GM12891 (cell line): ENCODE measurements at places on chromosomes 7 and 10.

DNA sequence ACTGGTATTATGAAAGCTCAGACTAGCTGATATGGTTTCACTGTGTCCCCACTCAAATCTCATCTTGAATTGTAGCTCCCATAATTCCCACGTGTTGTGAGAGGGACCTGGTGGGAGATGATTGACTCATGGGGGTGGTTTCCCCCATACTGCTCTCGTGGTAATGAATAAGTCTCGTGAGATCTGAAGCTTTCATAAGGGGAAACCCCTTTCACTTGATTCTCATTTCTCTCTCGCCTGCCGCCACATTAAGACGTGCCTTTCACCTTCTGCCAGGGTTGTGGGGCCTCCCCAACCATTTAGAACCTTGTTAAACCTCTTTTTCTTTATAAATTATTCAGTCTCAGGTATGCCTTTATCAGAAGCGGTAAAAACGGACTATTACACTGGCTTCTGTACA lies 40.3 kb downstream of the COL13A1 start:
- no peak for DNase-seq

- no peak for DNase-seq
Observed at GRCh38 chr10:114499630-114500190, 95.4 kb upstream of the AFAP1L2 start.

- no peak for DNase-seq
Observed at GRCh38 chr7:139725077-139725476, 52.7 kb downstream of the HIPK2 start.

- no peak for DNase-seq
Observed at GRCh38 chr10:63414481-63415260, 51.1 kb downstream of the JMJD1C start.

DNA sequence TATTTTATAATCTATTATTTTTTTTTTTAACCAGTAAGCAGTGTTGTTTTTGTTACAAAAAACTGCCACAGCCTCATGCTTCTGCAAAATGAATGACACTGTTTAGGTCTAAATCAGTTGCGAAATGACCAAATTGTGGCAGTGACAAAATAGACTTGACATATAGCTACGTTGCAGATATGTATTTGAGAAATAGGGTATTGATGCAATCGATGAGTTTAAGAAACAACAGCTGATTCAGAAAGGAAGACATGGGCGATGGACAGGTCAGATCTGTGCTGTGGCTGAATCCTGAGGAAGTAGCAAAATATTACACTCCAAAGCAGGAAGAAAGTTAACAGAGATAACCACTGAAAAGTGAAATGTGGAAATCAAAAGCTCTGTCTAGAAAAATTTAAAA lies 89.0 kb upstream of the STEAP4 start:
- DNase-seq = no peak

GRCh38 chr10:130053561-130053960 lies 57.1 kb downstream of the C10orf143 start:
- no peak for DNase-seq

DNA sequence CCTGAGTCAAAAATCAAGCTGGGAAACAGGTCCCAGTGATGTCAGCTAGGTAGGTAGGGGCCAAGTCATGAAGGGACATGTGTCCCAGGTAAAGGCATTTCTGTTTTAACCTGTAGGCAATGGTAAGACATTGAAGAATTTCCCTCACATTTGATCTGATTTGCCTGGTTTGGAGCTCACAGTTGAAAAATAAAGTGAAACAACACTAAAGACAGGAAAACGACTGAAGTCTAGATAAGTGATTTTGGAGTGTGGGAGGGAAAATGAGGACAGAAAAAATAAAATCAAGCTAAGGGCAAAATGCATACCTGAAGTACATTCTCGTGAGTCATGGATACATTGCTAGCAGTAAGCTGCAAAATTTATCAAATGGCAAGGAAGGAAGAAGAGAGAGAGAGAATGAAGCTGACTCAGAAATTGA lies 169.9 kb downstream of the SKIDA1 start:
- no peak for DNase-seq

DNA sequence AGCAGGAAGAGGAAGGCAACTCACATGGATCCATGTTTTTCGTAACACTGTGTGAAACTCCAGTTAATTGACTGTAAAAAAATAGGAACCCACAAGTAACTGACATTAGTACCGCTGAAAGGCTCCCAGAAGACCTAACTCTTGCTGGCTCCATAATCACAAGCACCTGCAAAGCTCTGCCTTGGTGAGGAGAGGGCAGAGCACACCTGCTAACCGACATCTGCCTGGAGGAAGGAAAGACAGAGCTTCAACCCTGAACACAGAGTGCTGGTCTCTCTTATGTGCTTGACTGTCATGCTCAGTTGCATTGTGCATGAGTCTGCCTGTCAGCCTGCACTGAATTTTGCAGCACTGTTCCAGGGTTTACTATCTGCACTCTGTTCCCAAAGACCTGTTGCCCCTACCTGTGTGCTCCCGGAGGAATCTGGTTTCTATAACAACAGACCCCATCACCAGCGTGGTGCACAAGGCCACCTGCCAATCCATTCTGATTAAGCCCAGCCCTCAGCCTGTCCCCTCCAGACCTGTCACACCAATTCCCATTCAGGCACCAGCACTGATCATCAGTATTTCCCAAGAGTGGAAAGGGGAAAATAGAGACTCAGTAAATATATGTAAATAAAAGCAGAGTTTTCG lies 63.1 kb upstream of the ANKRD1 start:
- DNase-seq = no peak

GRCh38 chr7:155644971-155645509 lies 579 bp downstream of the RBM33 start:
- DNase-seq = no peak

- DNase-seq = no peak
Observed at GRCh38 chr10:92737484-92737883, 47.7 kb downstream of the HHEX start.

DNA sequence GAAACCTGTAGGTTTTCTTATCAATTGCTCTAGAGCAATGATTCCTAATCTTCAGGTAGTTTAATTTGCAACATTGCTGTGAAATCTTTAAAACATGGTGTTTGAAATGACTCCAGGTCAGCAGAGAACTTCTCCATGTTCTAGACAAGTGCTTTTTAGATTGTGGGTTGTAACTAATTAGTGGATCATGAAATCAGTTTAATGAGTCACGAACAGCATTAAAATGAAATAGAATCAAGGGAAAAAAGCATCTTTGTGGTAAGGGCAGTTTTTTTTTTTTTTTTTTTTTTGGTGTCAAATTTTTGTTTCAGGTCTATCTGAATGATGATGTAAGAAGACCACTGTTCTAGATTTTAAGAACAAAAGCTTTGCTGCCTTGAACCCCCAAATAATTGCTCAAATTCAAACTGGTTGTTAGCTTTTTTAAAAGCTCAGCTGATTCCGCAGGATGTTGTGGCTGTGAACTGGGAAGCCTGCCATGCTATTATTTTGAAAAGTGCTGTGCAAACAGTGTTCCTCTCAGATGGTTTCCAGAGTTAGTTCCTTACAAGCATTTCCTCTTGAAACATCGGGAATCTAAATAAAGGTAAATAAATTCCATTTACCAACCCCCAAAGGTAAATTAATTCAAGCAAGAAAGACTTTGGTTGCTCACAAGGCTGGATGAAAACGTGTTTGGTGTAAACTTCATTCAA lies 13.1 kb upstream of the PDK4 start:
- DNase-seq = no peak

- no peak for DNase-seq
Observed at GRCh38 chr10:95411635-95412034, 120.8 kb upstream of the PDLIM1 start.

DNA sequence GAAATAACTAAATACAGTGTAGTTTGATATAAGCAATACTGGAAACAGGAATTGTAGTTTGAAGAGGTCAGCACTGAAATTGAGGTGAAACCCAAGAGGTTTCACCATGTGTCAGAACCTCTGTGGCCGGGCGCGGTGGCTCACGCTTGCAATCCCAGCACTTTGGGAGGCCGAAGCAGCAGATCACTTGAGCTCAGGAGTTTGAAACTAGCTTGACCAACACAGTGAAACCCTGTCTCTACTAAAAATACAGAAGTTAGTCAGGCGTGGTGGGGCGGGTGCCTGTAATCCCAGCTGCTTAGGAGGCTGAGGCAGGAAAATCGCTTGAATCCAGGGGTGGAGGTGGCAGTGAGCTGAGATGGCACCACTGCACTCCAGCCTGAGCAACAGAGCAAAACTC lies 13.7 kb downstream of the AHCYL2 start:
- no peak for DNase-seq

DNA sequence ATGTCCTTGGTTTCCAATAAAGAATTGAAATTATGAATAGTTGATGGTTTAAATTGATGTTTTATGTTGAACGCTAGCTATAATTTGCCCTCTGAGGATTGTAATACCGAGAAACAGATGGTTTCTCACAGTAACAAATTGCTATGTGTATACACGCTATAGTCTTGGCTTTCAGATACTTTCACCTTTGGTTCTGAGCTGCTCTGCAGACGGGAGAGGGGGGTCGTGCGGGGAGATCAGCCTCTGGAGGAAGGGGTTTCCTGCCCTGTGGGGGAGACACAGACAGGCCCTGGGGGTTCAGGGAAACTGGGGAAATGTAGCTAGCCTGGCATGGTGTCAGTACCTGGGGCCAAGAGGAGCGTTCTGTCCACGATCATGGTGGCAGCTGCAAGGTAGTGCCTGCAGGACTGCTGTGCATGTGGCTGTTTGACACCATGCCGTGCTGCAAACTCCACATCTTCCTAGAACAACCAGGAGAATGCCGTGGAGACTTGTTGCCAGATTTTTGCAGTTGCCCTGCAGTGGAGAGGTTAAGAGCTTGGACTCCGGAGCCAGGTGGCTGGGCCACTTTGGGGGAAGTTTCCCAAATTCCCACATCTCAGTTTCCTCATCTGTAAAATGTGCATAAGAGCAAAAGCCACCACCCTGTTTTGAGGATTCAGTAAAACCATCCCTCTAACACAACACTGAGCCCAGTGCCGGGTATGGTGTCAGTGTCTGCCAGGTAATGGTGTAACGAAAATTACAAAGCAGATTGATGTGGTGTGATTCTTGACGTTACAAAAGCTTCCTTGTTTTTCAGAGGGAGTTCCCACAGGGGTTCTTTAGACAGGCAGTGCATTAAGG lies 167.9 kb downstream of the CUX1 start:
- DNase-seq = no peak

GRCh38 chr7:6478186-6478585 lies 30.4 kb upstream of the DAGLB start:
- DNase-seq = no peak

- no peak for DNase-seq
Observed at GRCh38 chr10:28072573-28072972, 73.7 kb upstream of the ODAD2 start.

- no peak for DNase-seq
Observed at GRCh38 chr7:100641463-100641859, at the start of gene TFR2. TSS of gene TFR2 (minus strand) at chr7:100641552. CDS start at chr7:100641509, 43 bp downstream.

DNA sequence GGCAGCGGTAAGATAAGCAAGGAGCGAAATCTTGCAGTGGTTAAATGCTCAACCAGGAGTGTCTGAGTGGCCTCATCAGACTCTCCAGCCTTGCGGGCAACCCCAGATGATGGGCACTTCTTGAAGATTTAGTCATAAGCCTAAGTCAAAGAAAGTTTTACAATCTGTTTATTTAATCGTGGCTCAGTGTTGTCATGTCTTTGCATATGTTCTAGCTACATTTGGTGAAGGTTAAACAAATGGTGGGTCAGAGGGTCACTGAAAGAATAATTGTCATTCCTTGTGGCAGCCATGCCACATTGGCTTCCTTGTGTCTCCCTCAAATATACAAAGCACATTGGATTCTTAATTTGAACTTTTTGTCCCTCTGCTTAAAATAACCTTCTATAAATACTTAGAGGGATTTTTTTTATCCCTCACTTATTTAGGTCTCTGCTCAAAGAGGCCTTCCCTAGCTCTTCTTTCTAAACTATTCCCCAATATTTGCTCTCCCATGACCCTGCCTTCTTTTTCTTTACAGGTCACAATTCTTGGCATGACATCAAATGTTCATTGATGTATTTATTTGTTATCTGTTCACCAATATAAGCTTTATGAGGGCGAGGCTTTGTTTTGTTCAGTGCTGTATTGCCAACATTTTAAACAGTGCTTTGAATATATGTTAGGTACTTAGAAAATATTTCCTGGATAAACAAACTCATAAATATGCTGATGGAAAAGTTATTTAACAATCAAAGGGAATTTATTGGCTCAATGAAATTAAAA lies 68.7 kb downstream of the NEUROD6 start:
- DNase-seq = no peak

- DNase-seq = no peak
Observed at GRCh38 chr7:28088032-28088431, 92.6 kb downstream of the JAZF1 start.
